Islet precursor cell (in vitro differentiated cells): ENCODE measurements at places on chromosomes 16 and 17.

- DNase-seq: no peak
These were observed 18.6 kb downstream of the SCNN1B start for GRCh38 chr16:23320693-23321092.

DNA sequence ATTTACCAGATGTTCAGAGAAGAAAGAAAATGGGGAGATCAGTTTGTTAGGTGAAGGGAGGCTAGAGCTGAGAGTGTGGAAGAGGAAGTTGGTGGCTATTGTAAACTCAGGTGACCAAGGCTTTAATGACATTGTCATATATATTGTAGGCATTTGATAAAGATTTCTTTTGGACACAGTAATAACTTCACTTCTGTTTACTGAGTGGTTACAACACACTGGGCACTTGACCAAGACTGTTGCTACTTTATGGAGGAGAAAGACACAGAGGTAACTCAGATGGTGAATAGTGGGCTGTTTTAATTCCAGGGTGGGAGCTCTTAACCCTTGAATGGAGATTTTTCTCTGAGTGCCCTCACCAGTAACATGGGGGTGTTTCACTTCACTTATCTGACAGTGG is 46.0 kb downstream of the TNRC6A start:
- no peak for DNase-seq

DNA sequence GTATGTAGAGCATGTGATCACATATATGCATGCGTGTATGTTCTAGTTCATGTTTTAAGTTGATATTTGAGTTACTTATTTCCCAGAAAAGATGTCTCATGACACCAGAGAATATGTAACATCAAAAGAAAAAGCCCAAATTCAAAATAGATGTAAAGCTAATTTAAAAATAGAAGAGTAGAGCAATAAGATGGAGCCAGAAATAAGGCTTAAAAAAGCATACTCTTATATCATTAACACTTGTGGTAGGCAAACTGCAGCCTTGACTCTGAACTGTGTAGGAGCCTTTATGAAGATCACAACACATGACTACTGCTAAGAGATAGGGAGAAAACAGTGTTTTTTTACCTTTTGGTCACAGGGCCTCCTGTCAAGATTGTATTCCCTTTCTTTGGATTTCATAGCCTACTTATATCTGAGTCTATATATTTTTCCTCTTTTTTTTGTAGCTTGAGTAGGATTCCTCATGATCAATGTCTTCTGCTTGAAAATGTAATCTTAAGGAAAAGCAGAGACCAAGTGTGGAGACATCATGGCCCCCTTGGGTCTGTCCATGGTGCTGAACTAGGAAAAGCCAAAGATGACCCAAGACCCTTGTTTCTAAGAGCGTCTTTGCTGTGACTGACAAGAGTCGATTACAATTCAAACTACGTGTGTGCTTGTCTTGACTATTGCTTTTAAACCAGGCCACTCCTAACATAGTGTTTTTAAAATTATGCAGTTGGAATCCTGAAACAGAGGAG is 390.4 kb downstream of the SHISA9 start:
- no peak for DNase-seq

DNA sequence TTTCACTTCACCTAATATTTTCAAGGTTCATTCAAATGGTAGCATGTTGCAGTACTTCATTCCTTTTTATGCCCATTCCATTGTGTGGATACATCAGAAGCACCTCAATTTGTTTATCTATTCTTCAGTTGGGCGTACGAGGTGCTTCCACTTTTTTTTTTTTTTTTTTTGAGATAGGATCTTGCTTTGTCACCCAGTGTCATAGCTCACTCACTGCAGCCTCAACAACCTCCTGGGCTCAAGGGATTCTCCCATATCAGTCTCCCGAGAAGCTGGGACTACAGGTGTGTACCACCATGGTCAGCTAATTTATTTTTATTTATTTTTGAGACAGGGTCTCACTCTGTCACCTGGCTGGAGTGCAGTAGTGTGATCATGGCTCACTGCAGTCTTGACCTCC is 22.5 kb upstream of the SPNS3 start:
- no peak for DNase-seq

GRCh38 chr17:15348021-15348420 is 6.6 kb upstream of the TEKT3 start:
- DNase-seq: no peak

DNA sequence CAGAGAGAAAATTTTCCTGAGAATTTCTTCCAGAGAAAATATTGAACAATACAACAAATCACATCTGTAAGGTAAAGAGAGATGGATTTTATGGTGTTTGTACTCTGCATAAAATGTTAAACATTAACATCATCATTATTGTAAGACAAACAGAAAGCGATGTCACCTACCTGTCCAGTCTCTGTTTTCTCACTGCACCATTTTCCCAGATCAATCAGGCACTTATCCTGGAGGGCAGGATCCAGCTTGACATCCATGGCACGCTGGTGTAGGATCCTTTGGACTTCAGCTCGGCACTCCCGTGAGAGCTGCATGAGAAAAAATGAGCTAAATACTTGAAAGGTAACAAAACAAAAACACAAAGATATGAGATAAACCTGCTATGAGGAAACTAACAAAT is 55.9 kb upstream of the CLEC18B start:
- no peak for DNase-seq

GRCh38 chr17:1783834-1784611 is 22.2 kb downstream of the SERPINF1 start:
- DNase-seq: peak; percentile 77

- no peak for DNase-seq
These were observed 994 bp downstream of the IGFBP4 start for GRCh38 chr17:40443988-40444899.

DNA sequence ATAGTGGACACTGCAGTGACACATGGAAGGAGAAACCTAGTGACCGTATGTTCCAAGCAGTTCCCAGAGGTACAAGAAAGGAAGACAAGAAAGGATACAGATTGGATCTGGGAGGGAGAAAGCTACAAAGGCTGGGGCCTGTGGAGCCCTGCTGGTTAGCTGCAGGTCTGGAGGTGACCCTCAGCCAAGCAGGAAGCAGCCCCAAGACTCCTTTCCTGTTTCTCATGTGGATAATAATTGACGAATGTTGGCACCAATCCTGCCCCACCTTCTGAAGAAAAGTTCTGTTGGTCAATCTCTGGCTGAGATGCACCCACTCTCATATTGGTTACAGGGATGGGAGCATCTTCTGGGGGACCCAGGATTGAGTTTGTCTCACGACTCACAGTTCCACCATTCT is 99.8 kb downstream of the SHISA6 start:
- no peak for DNase-seq

- peak; percentile 93 for DNase-seq
These were observed 6.8 kb downstream of the MYO1C start for GRCh38 chr17:1485423-1486376.
